ENCODE measurements at places on chromosomes 5 and 9. TPM values are rescaled to one million over a fixed set of nuclear protein-coding genes. Genes with fewer than 3 reads are reported as not detected.

Gene SPAAR
- polyA plus RNA-seq: 2.9 TPM

DNA sequence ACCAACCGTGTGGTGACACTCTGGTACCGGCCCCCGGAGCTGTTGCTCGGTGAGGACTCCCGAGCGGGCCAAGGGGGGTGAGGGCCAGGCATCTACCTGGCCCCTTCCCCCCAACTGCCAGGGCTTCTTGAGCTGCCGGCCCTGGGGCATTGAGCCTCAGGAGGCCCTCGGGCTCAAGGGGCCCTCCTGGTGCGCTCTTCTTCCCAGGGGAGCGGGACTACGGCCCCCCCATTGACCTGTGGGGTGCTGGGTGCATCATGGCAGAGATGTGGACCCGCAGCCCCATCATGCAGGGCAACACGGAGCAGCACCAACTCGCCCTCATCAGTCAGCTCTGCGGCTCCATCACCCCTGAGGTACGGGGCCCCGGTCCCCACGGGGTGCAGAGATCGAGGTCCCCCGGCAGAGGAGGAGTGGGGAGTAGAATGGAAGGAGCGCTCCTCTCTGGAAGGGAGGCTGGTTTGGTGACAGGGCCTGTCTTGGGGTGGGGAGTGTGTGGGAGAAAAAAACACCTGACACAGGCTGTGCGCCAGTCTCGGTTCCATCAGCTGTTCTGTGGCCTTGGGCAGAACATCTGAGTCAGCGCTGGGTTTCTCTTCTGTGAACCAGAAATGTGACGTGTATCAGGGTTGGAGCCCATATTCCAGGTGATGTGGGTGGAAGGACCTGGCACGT, 2.6 kb downstream of the CDK9 start:
- DNase-seq: no peak

DNA sequence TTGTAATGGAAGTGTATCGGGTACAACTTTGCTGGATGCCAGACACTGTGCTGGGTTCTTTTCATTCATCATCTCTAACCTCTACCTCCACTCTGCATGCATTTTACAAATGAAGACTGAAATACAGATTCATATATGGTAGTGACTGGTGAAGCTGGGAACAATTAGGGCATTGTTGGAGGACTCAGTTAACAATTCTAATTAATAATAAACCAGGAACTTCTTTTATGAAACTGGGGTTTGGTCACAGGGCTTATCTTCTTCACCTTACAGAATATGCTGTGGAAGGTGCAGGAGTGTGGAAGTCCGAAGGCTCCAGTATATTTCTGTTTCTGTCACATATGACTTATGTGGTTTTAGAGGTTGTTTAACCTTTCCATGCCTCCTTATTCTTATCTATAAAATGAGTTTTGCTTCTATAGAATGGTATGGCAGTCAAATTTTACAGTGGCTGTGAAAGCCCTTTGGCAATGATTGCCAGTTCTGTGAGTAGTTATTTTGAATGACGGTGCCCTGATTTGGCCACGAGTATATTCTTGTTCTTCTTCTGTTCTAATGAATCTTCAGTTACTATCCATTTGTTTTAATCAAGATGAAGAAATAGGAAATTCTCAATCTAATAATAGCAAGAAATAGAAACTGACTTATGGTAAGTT, 284.7 kb downstream of the GABRB2 start:
- DNase-seq: no peak

- peak; percentile 55 for DNase-seq
Observed at GRCh38 chr5:79236970-79237739, 1.2 kb downstream of the JMY start.

Gene LCN15
- polyA plus RNA-seq: 0.07 TPM

- DNase-seq: no peak
Observed at GRCh38 chr9:131476777-131477345, 25.9 kb upstream of the POMT1 start.

- no peak for DNase-seq
Observed at GRCh38 chr5:132017738-132018625, 6.5 kb upstream of the ACSL6 start.

- DNase-seq: peak; percentile 89
Observed at GRCh38 chr9:127122176-127123063, at the start of gene ANGPTL2. Gene ANGPTL2, minus strand, starts transcription at chr9:127122635. Its CDS starts 13,904 bp downstream, at chr9:127108731.

- DNase-seq: no peak
Observed at GRCh38 chr9:122276096-122276495, 11.4 kb downstream of the MRRF start.

Gene GCNT4
- polyA plus RNA-seq: 1.0 TPM

DNA sequence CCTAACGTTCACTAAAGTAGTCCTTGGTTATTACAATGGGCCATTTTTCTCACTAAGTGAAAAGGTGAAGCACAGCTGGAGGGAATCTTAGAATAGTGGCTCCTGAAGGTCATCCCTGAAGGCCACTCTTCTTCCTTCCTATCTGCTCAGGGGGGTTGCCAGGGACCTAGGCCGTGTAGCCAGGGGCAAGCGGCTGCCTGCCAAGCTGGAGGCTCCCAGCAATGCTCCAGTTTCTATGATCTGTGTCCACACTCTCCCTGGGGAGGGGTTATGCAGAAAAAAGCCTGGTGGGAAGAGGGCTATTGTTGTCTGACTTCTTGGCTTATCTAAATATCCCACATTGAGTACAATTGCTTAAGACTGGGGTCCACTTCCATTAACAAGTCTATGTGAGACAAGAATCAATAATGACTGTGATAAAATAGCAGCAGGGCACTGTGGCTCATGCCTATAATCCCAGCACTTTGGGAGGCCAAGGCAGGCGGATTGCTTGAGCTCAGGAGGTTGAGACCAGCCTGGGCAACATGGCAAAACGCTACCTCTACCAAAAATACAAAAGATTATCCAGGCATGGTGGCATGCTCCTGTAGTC, 3.8 kb downstream of the NMRK1 start:
- DNase-seq: no peak

Gene C1QTNF2
- 5.3 TPM for polyA plus RNA-seq

GRCh38 chr5:2675548-2675947, 75.9 kb downstream of the IRX2 start:
- no peak for DNase-seq

- DNase-seq: no peak
Observed at GRCh38 chr5:38795986-38796741, 49.6 kb upstream of the OSMR start.

- no peak for DNase-seq
Observed at GRCh38 chr9:89177012-89177943, 1.3 kb downstream of the SHC3 start.

DNA sequence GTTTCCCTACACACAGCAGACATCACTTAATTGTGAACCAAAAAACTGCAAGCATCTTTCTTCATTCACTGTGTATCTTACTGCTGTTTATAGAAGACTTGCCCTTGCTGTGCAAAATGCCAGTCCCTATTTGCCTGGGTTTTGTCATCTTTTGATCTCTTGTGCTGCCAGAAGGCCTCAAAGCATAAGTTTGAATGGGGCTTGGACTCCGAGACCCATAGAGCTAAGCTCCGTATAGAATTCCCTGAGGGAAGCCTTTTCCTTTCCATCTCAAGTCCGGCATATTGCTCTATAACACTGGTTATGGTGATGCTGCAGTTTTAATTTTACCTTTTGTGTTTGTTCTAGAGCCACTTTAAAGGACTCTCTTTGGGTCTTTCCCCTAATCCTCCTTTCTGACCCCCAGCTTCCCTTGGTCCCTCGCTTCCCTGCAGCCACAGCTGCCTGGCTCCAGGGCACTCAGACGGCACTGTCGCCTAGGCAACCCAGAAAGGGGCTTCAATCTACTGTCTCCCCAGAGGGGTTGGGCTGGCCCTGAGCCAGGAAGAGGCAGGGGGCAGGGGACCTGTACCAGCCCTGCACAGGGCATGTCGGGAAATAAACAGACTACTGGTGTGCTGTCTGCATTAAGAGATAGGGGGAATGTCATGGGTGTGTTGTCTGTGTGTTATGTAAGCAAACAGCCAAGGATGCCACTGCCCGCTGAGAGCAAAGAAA, 73.4 kb upstream of the MELK start:
- DNase-seq: no peak

- DNase-seq: no peak
Observed at GRCh38 chr5:94433397-94434163, 184.8 kb downstream of the KIAA0825 start.

GRCh38 chr5:7186818-7187217, 209.1 kb upstream of the ADCY2 start:
- DNase-seq: no peak

- DNase-seq: no peak
Observed at GRCh38 chr5:16559702-16560101, 57.1 kb downstream of the RETREG1 start.

- DNase-seq: no peak
Observed at GRCh38 chr9:121053544-121053943, 3.5 kb upstream of the C5 start.

DNA sequence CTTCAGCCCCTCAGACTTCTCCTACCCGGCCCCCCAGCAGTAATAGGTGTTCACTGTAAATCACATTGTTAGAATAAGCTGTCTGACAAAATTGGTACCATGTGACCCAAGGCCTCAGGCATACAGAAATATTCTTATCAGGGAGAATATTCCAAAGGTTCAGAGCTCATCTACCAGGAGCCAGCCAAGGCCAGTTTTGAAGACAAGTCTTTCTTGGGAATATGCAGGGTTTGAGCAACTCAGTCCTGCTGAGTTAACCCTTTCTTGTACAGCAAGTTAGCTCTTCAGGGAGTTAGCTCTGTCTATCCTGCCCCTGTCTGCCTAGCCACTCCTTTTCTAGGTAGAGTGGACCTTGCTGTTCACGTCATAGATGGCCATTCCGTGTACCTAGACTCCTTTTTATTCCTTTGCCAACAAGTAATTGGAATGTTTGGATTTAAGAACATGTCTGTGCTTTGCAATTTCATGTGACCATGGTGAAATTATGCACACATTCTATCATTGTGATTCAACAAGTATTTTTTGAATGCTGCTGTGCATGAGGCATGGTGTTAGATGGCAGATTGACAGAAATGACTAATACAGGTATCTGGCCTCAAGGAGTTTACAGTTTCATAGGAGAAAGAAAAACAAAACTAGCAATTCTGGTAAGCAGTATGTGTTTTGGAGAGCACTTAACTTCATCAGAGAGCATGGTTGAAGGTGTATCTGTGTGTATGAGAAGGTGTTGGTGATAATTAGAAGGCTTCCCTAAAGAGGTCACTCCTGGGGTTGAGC, 22.6 kb downstream of the TGFBR1 start:
- DNase-seq: no peak

DNA sequence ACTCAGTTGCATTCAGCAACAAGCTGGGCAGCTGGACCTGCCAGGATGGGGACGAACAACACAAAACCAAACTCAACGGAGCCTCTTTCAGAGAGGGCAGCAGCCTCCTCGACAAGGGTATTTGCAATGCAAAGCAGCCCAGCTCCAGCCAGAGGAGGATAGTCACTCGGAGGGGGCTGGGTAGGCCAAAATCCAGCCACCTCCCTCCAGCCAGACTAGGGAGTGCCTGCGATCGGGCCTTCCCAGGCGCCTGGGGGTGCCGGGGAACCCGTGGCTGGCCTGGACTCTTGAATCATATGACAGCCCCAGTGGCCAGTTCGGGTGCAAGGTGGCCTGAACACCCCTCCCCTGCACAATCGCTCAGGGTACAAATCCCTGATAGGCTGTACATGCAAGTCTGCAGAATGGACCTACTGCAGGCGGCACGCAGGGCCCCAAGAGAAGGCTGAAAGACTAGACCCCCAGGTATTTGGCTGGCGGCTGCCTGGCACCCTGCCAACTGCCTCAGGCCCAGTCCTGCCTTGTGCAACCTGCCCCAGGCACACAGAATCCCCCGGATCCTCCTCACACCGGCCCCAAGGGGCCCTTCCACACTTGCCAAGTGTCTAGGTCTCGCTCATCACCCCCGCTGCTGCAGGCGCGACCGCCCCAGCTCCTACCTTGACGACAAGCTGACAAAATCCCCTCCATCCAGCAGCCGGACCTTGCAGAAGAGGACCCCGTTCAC, 1.3 kb downstream of the EEIG1 start:
- peak; percentile 45 for DNase-seq

Gene NRARP
- 11.1 TPM for polyA plus RNA-seq

Gene QRFP
- 0.51 TPM for polyA plus RNA-seq

Gene MARCHF11
- not detected for polyA plus RNA-seq

DNA sequence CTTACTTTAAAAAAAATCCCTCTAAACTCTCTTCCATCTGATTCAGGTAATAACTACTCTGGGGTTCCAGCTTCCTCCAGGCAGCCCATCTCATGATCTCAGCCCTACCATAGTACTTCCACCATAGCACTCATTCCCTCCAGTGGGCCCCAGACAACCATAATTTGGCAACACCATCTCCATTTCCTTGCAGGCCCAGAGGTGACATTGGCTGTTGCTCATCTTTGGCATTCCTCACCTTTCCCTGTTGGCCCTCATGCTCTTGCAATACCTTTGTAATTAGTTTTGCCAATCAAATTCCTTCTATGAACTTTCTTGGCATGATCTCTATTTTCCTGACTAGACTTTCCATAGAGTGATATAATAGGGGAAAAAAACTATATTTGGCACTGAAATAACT, 60.1 kb downstream of the TAF11L14 start:
- DNase-seq: no peak

Gene FSTL4
- polyA plus RNA-seq: 0.11 TPM

Gene TGFBI
- polyA plus RNA-seq: 145 TPM
